ENCODE measurements at places on chromosomes 3 and 15. TPM values are rescaled to one million over a fixed set of nuclear protein-coding genes. Genes with fewer than 3 reads are reported as not detected.
A peak's percentile ranks its signal among the peaks of the same experiment; 100 is the strongest.

GRCh38 chr3:184417619-184418327 is 37.9 kb downstream of the CHRD start:
- no peaks in the 10 kb centered on the region for H3K36me3 ChIP-seq
- no peak overlapping the region for H3K4me3 ChIP-seq
- peak; percentile 77 for DNase-seq
- H3K27ac ChIP-seq = no peak overlapping the region

DNA sequence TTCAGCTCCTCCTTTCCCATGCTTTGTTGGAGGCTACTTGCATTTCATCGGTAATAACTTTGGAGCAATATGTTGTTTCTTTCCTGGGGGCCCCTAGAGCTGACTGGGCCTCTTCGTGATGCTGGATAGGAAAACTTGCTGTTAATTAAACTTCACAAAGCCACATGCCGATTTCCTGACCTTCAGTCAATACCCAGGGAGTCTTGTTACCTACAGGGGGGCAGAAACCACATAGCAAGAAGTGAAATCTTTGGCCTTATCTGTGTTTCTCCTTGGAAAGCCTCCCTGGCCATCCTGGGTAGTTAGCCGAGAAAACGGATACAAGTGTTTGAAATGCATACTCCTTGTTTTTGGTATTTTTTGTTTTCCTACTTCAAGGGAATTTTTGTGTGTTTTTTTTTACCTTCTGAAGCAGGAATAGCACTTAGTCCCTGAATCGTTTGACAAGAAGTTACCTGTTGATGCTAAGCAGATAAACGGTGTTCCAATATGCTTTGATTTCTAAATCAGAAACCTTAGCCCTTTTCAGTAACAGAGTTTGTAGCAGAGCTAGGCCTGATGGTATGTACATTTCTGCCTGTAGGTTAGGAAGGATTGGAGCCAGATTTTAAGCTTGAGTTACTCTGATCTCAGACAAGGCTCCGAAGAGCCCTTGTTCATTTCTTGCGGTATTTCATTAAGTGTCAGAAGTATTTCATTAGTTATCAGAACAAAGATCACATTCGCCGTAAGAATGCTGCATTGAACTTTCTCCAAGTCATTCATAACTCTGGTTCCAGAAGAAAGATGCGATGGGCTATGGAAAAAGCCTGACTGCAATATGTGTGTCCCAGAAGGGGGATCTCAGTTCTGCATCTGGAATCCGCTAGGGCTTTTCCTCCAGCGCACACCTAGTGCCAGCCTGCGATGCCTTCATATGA is 111.5 kb downstream of the THSD4 start:
- H3K27me3 ChIP-seq = no peaks in the 10 kb centered on the region
- peak overlapping the region; percentile 62 for H3K27ac ChIP-seq
- no peak overlapping the region for H3K4me3 ChIP-seq
- peaks cover 13% of the 10 kb centered on the region for H3K4me1 ChIP-seq

- H3K27me3 ChIP-seq = no peaks in the 10 kb centered on the region
- no peak overlapping the region for H3K27ac ChIP-seq
- no peak overlapping the region for H3K4me3 ChIP-seq
- no peaks in the 10 kb centered on the region for H3K4me1 ChIP-seq
Measured at GRCh38 chr15:22831473-22831872, 7.0 kb upstream of the NIPA2 start.

CAMKV gene
- polyA plus RNA-seq = 0.34 TPM

LRTM1 gene
- 0.13 TPM for polyA plus RNA-seq

DNA sequence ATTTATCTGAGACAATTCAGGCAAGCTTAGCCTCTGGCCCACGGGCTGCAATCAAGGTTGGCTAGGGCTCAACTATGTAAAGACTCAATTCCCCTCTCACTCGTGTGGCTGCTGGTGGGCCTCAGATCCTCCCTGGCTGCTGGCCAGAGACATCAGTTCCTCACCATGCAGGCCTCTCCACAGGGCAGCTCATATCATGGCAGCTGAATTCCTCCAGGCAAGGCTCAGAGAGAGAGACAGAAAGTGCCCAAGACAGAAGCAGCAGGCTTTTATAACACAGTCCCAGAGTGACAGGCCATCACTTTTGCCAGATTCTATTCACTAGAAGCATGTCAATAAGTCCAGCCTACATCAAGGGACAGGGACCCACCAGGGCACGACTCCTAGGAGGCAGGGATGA is 63.2 kb downstream of the XXYLT1 start:
- H3K4me1 ChIP-seq = peaks cover 20% of the 10 kb centered on the region
- no peaks in the 10 kb centered on the region for H3K27me3 ChIP-seq
- peak overlapping the region; percentile 2 for H3K27ac ChIP-seq
- no peaks in the 10 kb centered on the region for H3K36me3 ChIP-seq
- DNase-seq = no peak

DNA sequence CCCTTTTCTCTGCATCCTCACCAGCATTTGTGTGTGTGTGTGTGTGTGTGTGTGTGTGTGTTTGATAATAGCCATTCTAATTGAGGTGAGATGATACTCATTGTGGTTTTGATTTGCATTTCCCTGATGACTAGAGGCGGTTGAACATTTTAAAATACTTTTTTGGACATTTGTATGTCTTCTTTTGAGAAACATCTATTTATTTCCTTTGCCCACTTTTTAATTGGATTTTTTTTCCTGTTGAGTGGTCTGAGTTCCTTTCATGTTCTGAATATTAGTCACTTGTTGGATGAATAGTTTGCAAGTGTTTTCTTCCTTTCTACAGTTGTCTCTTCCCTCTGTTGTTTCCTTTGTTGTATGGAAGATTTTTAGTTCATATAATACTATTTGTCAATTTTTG is 54.3 kb upstream of the THSD4 start:
- no peak overlapping the region for H3K4me3 ChIP-seq
- H3K4me1 ChIP-seq = no peaks in the 10 kb centered on the region
- H3K36me3 ChIP-seq = no peaks in the 10 kb centered on the region
- no peak overlapping the region for H3K27ac ChIP-seq
- H3K27me3 ChIP-seq = no peaks in the 10 kb centered on the region

GRCh38 chr3:12870942-12871341 is 29.6 kb upstream of the RPL32 start:
- peaks cover 3% of the 10 kb centered on the region for H3K4me1 ChIP-seq
- no peak overlapping the region for H3K4me3 ChIP-seq
- H3K27ac ChIP-seq = no peak overlapping the region
- H3K36me3 ChIP-seq = no peaks in the 10 kb centered on the region
- no peak for DNase-seq

GRCh38 chr3:58102976-58103451 is 94.8 kb downstream of the FLNB start:
- H3K27me3 ChIP-seq = no peaks in the 10 kb centered on the region
- no peak overlapping the region for H3K4me3 ChIP-seq
- DNase-seq = no peak
- H3K27ac ChIP-seq = no peak overlapping the region
- H3K4me1 ChIP-seq = no peaks in the 10 kb centered on the region

GRCh38 chr3:187831125-187832051 is 86.1 kb upstream of the BCL6 start:
- no peaks in the 10 kb centered on the region for H3K4me1 ChIP-seq
- H3K27me3 ChIP-seq = no peaks in the 10 kb centered on the region
- no peak overlapping the region for H3K27ac ChIP-seq
- no peak overlapping the region for H3K4me3 ChIP-seq

DPPA4 gene
- 0.12 TPM for polyA plus RNA-seq

- no peaks in the 10 kb centered on the region for H3K4me1 ChIP-seq
- no peaks in the 10 kb centered on the region for H3K36me3 ChIP-seq
Measured at GRCh38 chr3:4895838-4896237, 83.4 kb upstream of the BHLHE40 start.

DNA sequence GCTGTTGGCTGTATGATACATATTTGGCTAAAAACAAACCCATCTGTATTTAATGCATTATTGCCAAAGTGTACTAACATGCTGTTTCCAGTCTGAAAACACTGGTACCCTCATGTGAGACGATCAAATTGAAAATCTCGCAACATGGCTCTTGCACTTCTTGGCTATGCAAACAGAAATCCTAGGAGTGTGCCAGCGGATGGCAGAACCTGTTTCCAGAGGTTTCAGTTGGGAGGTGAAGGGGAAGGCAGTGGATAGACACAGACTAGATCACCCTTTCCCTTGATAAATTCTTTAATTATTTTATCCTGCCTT is 350.3 kb downstream of the TUSC7 start:
- no peak overlapping the region for H3K27ac ChIP-seq
- H3K4me1 ChIP-seq = peaks cover 5% of the 10 kb centered on the region
- no peaks in the 10 kb centered on the region for H3K27me3 ChIP-seq
- no peaks in the 10 kb centered on the region for H3K36me3 ChIP-seq

LRRK1 gene
- 0.72 TPM for polyA plus RNA-seq

DNA sequence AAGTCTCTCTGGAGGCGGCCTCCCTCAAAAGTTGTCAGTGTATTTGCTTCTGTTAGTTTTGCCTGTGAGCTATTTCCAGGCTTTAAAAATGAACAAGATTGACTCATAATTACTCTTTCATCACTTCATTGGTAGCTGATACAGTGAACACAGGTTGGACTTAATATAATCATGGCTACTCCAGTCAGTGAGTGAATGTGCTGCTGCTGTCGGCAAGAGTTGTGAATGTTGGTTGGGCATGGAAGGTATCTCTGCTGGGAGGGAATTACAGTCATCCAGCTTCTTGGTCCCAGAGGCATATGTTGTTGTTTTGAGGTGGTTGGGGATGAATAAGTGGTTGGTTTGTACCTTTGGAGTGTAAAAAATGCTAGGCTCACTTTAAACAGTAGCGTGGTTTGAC is 11.5 kb downstream of the TCF12 start:
- no peak for DNase-seq
- no peak overlapping the region for H3K4me3 ChIP-seq
- no peaks in the 10 kb centered on the region for H3K36me3 ChIP-seq
- peaks cover 68% of the 10 kb centered on the region for H3K4me1 ChIP-seq
- no peaks in the 10 kb centered on the region for H3K27me3 ChIP-seq

DNA sequence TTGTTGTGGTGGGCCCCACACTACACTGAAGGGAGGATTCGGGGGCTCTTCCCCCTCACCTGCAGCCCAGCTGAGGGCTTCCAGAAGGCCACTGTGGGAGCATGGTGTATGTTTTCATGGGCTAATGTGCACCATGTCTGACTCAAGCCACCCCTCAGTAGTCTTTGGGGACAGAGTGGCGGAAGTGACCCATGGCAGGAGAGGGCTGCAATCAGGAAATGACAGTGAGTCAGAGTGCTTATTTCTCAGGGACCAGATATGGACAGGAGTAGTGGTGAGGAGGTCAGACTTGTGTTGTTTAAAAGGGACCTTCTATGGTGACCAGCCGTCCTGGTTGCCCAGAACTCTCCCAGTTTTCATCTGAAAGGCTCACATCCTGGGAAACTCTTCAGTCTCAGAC is 32.8 kb upstream of the SLC9A9 start:
- H3K27ac ChIP-seq = no peak overlapping the region
- H3K27me3 ChIP-seq = no peaks in the 10 kb centered on the region
- no peaks in the 10 kb centered on the region for H3K36me3 ChIP-seq
- DNase-seq = no peak

DNA sequence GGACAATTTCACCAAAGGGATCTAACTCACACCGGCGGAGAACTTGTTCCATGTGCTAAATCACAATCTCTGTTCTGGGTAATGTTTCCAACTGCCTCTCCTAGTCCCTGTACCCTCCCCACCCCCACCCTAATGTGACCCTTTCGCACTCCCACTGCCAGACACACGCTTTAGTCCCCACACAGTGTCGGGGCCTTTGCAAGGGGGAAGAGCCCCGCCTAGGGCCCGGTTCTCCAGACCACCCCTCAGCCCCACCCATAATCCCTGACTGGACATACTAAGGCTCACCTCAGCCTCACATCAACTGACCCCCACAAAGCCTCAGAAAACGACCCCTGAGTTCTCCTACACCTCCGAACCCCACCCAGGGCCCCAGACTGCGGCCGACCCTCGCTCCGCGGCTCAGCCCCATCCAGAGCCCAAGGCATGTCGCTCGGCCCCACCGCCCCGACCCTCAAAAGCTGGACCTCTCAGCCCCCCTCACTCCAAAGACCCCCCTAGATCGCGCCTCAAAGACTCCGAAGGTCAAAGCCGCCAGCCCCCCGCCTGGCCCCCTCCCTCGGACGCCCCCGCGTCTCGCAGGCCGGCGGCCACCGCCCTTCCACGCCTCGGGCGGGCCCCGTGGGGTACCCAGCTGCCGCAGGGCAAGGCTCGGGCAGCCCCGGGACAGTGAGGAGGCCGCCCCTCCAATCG is 72.0 kb upstream of the MAP4 start:
- no peaks in the 10 kb centered on the region for H3K27me3 ChIP-seq
- H3K36me3 ChIP-seq = no peaks in the 10 kb centered on the region
- H3K27ac ChIP-seq = peak overlapping the region; percentile 94
- H3K4me1 ChIP-seq = no peaks in the 10 kb centered on the region

GRCh38 chr3:25940935-25941334 is 151.0 kb downstream of the OXSM start:
- no peak overlapping the region for H3K27ac ChIP-seq
- no peaks in the 10 kb centered on the region for H3K36me3 ChIP-seq
- no peaks in the 10 kb centered on the region for H3K4me1 ChIP-seq

GRCh38 chr15:98755138-98755537 is 106.8 kb downstream of the IGF1R start:
- DNase-seq = peak; percentile 27
- H3K27me3 ChIP-seq = no peaks in the 10 kb centered on the region
- no peak overlapping the region for H3K4me3 ChIP-seq
- H3K36me3 ChIP-seq = no peaks in the 10 kb centered on the region

SPESP1 gene
- polyA plus RNA-seq = not detected

GRCh38 chr3:72682936-72683452 is 165.3 kb downstream of the SHQ1 start:
- no peaks in the 10 kb centered on the region for H3K36me3 ChIP-seq
- H3K27ac ChIP-seq = no peak overlapping the region
- no peak for DNase-seq

- no peak overlapping the region for H3K27ac ChIP-seq
- peaks cover 20% of the 10 kb centered on the region for H3K4me1 ChIP-seq
- no peaks in the 10 kb centered on the region for H3K36me3 ChIP-seq
- no peak overlapping the region for H3K4me3 ChIP-seq
- H3K27me3 ChIP-seq = no peaks in the 10 kb centered on the region
- no peak for DNase-seq
Measured at GRCh38 chr3:23038471-23038870, 164.7 kb upstream of the UBE2E2 start.

UPK1B gene
- not detected for polyA plus RNA-seq

DNA sequence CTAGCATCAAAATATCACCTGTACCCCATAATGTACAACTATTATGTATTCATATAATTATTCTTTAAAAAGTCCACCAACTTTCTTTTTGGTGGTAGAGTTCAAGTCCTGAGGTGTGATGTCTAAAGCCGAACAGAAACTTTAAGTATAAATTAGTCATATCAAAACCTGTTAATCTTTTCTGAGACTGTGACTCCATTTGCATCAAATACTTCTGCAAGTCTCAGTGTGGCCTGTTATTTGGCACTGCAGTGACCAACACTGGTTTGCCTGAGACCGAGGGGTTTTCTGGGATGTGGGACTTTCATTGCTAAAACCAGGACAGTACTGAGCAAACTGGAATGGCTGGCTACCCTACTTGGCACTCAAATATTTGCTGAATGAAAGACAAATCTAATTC is 7.3 kb downstream of the NGLY1 start:
- H3K4me1 ChIP-seq = peaks cover 3% of the 10 kb centered on the region
- no peak for DNase-seq
- no peak overlapping the region for H3K27ac ChIP-seq
- peaks cover 25% of the 10 kb centered on the region for H3K36me3 ChIP-seq

WDR76 gene
- 1.5 TPM for polyA plus RNA-seq

- no peak overlapping the region for H3K27ac ChIP-seq
- H3K4me1 ChIP-seq = peaks cover 16% of the 10 kb centered on the region
- no peaks in the 10 kb centered on the region for H3K27me3 ChIP-seq
- no peak overlapping the region for H3K4me3 ChIP-seq
- DNase-seq = no peak
- no peaks in the 10 kb centered on the region for H3K36me3 ChIP-seq
Measured at GRCh38 chr3:4845882-4846281, 133.4 kb upstream of the BHLHE40 start.
